Activated effector memory CD4-positive, alpha-beta T cell treated with Interleukin-2 at 50 U/mL for 16 hours (primary cell): ENCODE measurements at places on chromosomes 12 and 14.

GRCh38 chr12:52044292-52044983, 6.8 kb upstream of the NR4A1 start:
- no peak for DNase-seq

GRCh38 chr12:120528861-120529525, at the start of gene COQ5:
TSS of gene COQ5 (minus strand) at chr12:120529158. CDS start at chr12:120529141, 17 bp downstream.
- peak; percentile 76 for DNase-seq

- DNase-seq, result no peak
These were observed 7.6 kb upstream of the FITM1 start for GRCh38 chr14:24122898-24123297.

DNA sequence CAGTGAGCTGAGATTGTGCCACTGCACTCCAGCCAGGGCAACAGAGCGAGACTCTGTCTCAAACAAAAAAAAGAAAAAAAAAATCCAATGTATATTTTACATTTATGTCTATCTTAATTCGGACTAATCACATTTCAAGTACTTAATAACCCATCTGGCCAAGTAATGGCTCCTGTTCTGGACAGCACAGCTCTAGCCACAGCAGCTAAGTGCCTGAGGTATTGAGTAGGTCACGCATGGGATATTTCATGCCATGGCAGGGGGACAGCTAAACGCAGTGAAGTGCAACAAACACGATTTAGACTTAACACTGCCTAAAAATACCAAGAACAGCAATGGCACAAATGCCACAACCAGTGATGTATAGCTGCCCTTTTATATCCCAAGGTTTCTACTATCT, 8.0 kb downstream of the BAZ1A start:
- no peak for DNase-seq

GRCh38 chr12:112463478-112463877, 44.7 kb downstream of the PTPN11 start:
- no peak for DNase-seq

DNA sequence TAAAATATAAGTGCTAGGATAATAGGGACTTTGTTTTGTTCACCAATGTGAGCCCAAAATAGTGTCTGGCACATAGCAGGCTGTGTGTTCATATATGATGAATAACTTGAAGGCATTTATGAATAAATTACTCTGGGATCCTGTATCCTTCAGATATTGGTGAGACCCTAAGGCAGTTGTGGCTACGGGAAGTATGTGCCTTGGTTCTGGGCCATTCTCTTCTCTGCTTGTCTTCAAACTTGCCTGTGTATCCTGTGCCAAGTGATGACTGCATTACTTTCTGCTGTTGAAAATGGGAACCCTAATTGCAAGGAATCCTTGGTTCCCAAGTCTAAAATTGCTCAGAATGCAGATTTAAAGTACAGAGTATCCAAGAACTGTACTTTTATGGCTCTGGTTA, 67.6 kb upstream of the KTN1 start:
- no peak for DNase-seq

- DNase-seq, result no peak
These were observed 8.3 kb downstream of the TTC6 start for GRCh38 chr14:37603688-37604251.

DNA sequence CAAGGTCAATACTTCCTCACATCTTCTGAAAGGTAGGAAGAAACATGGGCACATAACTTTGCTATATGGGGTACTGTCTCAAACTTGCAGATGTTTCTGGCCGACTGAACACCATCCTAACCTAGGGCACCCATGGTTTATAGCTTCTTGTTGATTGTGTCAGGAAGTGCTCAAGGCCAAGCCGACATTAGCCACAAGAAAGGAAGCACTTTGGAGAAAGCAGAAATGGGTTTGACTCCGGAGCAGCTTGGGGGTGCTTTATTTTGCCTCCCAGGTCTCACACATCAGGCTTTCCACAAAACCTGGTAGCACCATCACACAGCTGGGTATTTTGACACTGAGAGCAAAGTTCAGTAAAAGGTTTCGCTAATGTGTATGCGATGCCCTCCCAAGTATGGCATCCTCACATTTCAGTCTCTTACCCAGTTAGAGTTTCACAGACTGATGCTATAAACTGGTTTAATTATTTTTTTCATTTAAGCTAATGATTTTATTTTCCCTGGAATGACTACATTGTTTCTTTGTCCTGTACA, 25.2 kb upstream of the BHLHE41 start:
- no peak for DNase-seq

- DNase-seq, result no peak
These were observed 49.0 kb downstream of the TMEM117 start for GRCh38 chr12:43884683-43885410.

GRCh38 chr12:25558586-25558985, 5.5 kb upstream of the LMNTD1 start:
- DNase-seq, result no peak

DNA sequence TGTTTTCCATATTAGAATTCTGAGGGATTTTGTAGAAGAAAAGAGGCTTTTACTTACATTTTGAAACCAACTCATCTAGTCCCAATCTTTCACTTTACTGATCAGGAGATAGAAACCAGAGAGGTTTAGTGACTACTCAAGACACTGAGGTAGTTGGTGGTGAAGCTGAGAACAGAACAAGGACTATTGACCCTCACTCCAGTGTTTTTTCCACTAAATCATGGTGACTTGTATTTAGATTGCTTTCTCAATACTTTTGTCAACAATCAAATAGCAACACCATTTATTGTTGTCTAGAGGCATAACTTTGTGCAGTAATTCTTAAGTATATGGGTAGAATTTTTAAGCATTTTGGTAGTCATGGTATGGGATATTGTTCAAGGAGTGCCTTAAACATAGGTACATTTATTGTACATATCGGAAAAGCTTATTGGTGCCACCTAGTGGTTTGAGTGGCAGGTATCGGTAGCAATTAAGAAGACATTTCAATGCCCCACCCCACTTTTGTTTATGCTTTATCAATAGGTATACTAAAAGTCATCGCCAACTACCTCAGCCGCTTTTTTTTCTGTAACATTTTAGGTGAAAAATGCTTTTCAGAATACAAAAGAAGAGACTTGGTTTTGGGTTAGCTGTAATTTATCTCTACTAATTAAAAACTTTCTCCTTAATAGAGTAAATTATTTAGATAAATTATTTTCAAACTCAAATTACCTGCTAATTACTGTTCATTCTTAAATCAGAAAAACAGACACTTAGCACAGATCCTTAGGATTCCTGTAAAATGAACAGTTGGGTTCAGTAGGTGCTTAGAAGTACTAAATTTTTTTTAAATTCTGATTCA, 47.3 kb upstream of the PAWR start:
- DNase-seq, result no peak

- no peak for DNase-seq
These were observed 69.3 kb upstream of the GPR68 start for GRCh38 chr14:91313852-91314251.

DNA sequence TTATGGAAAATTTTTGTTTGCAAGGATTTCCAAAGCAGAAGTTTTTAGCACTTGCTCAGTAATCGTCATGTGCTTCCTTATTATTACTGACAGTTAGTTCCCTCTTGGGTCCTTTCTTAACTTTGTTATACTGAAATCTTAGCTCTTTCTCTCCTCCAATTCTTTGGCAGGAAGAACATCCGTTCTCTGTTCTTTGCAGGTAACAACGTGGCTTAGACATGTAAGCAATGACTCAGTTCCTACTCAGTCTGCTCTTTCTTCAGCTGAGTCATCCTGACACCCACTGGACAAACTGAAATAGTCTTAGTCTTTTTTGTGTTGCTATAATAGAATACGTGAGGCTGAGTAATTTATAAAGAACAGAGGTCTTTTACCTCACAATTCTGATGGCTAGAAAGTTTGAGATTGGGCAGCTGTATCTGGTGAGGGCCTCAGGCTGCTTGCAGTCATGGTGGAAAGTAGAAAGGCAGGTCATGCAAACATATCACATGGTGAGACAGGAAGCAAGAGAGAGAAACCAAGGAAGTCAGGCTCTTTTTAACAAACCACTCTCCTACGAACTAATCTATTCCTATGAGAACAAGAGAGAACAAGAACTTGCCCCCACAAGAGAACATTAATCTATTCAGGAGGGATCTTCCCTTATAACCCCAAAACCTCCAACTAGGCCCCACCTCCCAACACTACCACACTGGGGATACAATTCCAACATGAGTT, 49.2 kb downstream of the TESPA1 start:
- peak; percentile 15 for DNase-seq

DNA sequence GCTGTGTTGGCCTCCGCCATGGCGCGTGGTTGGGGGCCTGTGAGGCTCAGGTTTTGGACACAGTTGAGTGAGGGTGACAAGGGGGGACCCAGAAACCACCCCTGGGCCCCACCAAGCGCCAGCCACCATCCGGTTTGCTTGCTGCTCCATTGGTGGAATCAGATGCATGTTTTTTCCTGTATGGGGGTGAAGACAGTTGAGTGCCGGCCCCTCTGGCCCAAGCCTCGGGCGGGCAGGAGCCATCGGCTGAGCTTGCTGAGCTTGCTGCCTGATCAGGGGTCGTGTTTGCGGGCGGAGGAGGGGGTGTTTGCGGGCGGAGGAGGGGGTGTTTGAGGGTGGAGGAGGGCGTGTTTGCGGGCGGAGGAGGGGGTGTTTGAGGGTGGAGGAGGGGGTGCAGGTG, 6.4 kb downstream of the PGAM5 start:
- no peak for DNase-seq

GRCh38 chr12:129873833-129874208, 30.0 kb downstream of the TMEM132D start:
- DNase-seq, result no peak

DNA sequence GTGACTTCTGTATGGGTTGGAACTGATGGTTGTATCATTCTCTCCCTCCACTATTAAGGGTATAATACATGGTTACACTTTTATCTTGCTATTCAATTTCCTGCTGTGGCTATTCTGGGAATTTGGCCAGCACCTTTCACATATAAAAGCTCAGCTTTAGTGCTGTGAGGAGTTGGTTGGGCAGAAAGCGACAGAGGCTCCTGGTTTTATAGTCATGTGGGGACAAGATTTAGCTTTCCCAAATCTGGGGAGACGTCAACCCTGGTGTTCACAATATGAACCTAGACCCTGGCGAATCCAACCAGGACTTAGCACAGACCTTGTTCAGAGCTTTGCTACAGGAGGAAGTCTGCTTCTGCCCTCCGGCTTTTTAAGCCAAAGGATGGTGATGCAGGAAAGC, 36.5 kb downstream of the FOS start:
- DNase-seq, result no peak

GRCh38 chr14:35806006-35806907, 2.8 kb downstream of the RALGAPA1 start:
- DNase-seq, result no peak

DNA sequence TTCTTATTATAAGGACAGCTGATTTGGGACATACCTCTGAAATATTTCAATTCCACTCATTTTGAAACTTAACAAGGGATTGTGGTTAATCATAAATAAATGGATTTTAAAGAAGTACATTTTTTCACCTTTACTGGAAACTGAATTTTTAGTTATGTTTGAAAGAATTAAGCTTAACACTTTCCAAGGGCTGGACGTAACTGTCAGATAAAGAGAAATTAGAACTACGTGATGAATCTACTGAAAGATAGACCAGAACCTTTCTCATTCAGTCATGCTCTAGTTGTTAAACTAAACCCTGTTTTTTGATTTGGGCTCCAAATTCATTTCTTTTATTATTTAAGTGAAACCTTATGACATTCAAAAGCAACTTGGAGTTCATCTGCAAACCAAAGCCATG, 1892.1 kb upstream of the SEL1L start:
- no peak for DNase-seq

GRCh38 chr14:54106661-54107377, 150.2 kb upstream of the BMP4 start:
- DNase-seq, result no peak

DNA sequence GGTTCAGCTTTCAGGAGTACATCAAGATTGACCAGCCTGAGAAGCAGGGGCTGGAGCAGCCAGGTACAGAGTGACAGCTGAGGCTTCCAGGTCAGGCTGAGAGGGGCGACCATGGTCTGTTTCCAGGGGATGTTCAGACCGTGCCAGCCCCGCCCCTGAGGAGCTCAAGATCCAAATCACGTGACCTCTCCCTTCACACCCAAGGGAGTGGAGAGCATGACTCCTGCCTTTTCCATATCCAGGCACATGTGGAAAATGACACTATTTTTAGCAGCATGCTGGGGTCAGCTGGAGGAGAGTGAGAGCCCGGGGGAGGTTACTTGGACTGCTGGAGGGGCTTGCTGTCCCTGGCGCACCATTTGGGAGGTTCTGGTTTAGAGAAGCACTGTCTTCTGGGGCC, 92.7 kb downstream of the B4GALNT3 start:
- DNase-seq, result no peak

DNA sequence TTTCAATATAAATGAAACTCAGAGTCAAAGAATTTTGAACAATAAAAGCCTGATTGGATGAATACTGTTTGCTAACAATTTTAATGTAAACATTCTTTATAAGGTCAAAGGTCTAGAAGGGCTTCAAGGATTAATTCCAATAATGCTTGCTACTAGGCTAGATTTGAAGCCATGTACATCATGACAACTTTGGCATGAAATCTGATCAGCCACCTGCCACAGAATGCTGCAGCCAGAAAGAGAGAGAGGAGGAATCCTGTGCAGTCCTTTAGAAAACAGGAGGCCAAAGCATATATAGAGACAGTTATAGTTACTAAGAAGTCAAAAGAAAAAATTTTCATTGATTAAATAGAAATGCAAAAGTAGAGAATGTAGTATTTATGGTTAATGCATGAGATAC, 47.1 kb downstream of the ABCD2 start:
- no peak for DNase-seq

- peak; percentile 18 for DNase-seq
These were observed 466 bp downstream of the SAV1 start for GRCh38 chr14:50667684-50667995.

DNA sequence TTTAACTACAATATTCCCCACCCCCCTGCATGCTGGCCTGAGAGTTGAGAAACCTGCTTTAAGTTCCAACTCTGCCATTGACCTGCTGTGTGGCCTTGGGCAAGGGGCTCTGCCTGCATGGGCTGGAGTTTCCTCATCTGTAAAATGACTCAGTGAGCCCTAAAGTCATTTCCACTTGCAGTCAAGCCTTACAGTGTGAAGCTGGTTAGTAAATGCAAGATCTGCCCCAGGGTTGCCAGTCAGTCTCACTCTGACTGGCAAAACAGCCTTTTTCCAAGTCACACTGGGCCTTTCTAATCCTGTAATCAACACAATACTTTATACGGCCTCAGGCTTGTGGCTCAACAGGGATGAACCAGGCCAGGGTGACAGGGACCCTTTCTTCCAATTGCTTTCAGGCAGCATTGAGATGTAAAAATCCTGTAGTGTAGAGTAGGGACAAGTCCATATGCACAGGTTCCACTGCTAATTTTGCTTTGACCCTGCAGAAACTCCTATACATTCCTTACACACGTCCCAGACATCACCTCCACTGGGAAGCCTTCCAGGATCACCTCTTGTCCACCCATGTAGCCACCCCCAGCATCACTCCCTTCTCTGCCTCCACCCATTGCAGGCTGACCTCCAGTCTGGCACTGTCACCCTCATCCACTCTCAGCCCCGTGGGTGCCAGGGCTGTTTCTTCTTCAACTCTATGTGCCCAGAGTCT, 42.6 kb upstream of the PRIMA1 start:
- DNase-seq, result no peak

GRCh38 chr14:80554139-80554538, 342.8 kb upstream of the DIO2 start:
- DNase-seq, result no peak
